ENCODE measurements at places on chromosomes 6 and 20.
A peak's percentile ranks its signal among the peaks of the same experiment; 100 is the strongest.

GRCh38 chr6:30530014-30530413, 26.3 kb downstream of the GNL1 start:
- no peak for DNase-seq

- DNase-seq, result no peak
These were observed 102.6 kb upstream of the ZFP64 start for GRCh38 chr20:52294106-52294628.

DNA sequence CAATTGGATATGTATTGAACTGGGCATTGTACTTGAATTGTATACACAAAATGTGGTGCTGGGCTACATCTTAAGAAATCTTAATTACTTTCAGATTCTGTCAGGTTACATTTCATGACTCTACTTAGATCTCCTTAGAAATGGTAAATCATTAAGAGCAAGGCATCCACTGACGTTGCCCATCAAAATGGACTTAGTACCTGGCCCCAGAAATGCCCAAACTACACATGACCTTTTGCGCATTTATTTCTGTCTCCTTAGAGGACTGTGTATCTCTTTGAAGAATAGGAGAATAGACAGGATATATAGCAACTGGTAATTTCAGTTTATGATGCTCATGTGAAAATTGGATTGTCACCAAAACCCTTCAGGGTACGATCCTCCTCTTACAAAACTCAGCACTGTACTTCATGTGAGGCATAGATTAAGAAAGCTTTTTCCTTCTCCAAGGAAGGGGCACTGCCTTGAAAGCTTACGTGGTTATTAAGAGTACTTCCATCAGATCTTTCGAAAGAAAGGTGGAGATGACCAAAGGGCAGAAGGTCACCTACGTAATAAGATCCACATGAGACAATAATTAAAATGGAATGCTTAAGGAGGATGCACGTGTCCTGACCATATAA, 61.4 kb upstream of the BMP2 start:
- DNase-seq, result no peak

- no peak for DNase-seq
These were observed 1.4 kb downstream of the PREP start for GRCh38 chr6:105401247-105402089.

GRCh38 chr6:1510239-1510638, 99.5 kb upstream of the FOXC1 start:
- no peak for DNase-seq

DNA sequence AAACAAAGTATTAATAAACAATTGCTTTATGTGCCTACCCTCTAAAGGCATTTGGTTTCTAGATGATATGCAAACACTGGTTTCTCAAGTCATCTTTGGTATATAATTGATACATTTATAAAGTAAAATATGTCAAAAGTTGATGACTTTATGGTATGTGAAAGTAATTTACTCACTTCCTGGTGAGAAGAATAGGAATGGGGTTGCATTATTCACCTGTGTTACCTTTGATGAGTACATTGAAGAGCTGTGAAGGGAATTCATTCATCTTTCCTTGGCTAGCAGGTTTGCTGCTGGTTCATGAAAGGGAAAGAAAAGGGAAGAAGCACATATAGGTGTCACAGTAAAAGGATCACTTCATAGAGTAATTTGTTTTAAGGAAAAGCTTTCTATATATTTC, 20.4 kb downstream of the RNF217 start:
- no peak for DNase-seq

GRCh38 chr20:38723017-38723847, 1.1 kb upstream of the SLC32A1 start:
- no peak for DNase-seq

GRCh38 chr20:46705378-46705729, 4.1 kb upstream of the SLC2A10 start:
- no peak for DNase-seq

- no peak for DNase-seq
These were observed 30.1 kb upstream of the CSNK2A1 start for GRCh38 chr20:573414-574296.

DNA sequence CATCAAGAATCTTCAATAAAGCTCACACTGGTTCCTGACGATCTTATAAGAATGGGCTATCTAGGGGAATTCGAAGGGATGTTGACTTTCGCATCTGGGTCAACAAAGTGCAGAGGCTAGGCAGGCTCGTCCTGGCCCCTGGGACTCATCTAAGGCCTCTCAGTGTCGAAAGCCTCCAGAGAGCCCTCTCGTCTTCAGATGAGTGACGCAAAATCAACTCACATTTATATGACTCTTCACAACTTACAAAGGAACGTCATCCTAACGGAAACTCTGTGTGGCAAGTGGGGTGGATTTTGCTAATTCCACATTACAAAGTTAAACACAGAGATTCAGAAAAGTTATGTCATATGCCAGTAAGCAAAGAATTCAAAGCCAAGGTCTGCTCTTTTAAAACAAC, 270.5 kb upstream of the EXOC2 start:
- DNase-seq, result no peak

DNA sequence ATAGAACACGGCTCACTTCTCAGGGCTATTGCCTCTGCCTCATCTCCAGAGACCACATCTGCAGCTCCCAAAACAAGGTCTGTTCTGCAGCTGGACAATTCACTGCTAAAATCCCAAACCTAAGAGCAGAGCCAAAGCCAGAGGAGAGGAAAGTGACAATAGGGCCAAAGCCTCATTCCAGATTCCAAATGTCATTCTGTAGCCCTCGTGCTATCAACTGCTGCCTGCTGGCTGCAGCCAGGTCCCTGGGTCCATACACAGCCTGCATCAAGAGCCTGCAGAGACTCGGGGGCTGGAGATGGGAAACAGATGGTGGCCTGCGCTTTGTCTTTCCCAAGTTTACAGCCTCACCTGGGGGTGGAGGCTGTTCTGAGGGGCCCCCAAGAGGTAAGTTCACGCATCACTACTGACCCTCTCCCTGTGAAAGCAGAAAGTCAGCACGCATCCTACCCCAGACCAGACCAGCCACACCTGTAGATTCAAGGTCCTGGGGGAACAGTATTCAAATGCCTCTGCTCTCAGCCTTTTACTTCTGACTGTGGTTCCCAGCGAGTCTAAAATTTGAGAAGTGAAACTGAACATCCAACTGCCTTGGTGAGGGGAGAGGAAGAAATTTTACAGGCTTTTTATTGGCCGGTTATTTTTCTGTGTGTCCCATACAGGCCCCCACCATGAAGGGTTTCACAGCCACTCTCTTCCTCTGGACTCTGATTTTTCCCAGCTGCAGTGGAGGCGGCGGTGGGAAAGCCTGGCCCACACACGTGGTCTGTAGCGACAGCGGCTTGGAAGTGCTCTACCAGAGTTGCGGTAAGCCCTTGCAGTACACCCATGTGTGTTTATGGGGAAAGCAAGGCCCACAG, at the start of gene LY86:
LY86 (plus strand) TSS at position 657 of the 860 bp plus-strand sequence; CDS start at position 672, 15 bp downstream.
- no peak for DNase-seq

GRCh38 chr6:19635728-19636127, 201.4 kb upstream of the ID4 start:
- no peak for DNase-seq

DNA sequence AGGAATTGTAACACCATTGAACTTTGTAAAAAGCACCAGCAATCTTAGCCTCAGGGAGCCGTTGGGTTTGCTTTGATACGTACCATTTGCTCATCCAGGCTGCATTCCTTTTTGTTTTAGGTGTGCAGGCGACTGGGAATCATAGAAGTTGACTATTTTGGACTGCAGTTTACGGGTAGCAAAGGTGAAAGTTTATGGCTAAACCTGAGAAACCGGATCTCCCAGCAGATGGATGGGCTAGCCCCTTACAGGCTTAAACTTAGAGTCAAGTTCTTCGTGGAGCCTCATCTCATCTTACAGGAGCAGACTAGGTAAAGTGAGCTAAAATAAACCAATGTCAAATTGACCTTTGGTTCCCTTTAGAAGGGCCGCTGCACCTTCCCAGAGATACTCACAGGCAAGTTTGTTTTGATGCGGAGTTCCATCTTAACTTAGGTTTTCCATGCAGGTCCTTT, 1.6 kb downstream of the MYLIP start:
- peak; percentile 12 for DNase-seq
